ENCODE measurements at places on chromosomes 16 and 17.

GRCh38 chr16:8183176-8184099, 406.9 kb downstream of the TMEM114 start:
- DNase-seq, result no peak

DNA sequence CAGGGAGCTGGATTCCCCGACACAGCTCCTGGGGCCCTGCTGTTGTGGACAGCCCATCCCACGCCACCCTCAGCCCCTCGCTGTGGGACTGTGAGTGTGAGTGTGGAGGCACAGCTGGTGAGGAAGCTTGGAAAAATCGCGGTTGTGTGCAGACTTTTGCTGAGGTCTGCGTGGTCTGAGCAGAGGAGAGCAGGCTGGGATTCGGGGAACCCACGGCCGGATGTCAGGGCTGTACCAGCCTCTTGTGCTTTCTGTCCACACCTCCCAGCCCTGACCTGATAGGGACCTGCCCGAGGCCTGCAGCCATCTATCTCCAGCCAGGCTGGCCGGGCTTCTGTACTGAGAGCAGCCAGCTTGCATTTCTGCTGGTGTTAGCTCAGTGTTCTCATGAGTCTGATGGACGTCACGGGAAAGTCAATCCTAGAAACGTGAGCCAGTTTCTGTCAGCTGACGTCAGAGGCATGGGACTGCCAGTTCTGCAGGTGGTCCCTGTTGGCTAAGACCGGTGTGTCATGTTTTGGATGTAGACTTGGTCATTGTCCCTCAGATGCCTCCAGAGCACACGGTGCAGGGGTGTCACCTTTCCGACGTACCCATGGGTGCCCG, 72.8 kb upstream of the ZNF750 start:
- no peak for DNase-seq

- DNase-seq, result peak; percentile 71
Observed at GRCh38 chr17:76707985-76708807, 2.6 kb downstream of the MXRA7 start.

- peak; percentile 32 for DNase-seq
Observed at GRCh38 chr17:11551442-11551841, 46.8 kb upstream of the DNAH9 start.

GRCh38 chr16:47141773-47142485, 1.8 kb downstream of the NETO2 start:
- peak; percentile 85 for DNase-seq

GRCh38 chr16:53482123-53482522, 20.9 kb downstream of the AKTIP start:
- DNase-seq, result no peak

All from posterior cingulate gyrus (tissue), 11 donors.